T-cell (primary cell): ENCODE measurements at places on chromosomes 2 and 18.

GRCh38 chr2:228949831-228950230 lies 321.3 kb downstream of the PID1 start:
- DNase-seq = no peak

GRCh38 chr2:168526641-168527040 lies 70.6 kb downstream of the CERS6 start:
- DNase-seq = no peak

DNA sequence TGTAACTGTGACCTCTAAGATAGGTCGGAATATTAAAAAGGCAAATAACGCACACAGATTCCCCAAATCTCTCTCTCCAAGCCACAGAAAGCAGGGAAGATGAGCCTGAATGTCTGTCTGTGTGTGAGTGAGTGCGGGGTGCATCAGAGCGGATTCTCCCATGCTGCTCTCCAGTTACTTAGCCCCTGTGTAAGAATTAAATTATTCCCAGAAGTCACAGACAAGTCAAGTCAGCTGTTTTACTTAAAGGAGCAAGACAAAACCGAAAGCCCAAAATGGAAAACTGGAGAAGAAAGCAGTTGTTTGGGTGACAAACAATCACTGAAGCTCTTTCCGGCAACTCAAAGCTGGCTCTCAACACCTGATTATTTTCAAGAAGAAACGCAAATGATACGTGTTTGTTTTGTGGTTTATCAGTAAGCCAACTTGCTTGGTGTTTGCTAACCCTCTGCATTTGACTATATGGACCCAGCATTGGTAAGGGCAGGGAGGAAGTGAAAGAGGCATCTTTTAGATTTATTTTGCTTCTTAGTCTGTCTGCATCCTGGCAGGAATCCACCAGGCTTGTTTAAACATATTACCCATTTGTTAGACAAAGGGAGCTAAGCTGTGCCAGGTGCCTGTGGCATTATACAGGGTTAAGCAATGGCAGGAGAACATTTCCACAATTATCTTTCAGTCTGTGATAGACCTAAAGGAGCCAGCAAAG lies 121.5 kb upstream of the CREB1 start:
- DNase-seq = no peak

GRCh38 chr18:9890196-9890595 lies 4.4 kb downstream of the TXNDC2 start:
- no peak for DNase-seq

DNA sequence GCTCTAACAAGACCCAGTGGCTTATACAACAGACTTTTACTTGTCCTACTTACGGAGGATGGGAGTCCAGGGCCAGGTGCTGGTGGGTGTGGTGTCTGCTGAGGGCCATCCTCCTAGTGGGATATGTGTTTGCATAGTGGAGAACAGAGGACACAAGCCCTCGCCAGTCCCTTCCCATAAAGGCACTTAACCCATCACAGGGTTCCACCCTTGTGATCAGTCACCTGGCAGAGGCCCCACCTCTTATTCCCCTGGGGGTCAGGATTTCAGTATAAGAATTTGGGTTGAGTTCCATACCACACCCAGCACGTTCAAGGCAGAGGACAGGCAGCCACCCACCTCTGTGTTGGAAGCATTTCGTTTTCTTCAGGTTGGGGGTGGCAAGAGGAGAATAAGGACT lies 259.0 kb downstream of the AGAP1 start:
- no peak for DNase-seq

- DNase-seq = no peak
Measured at GRCh38 chr18:23563377-23564043, 22.8 kb downstream of the NPC1 start.

GRCh38 chr2:26574066-26574899 lies 66.9 kb downstream of the CIB4 start:
- DNase-seq = no peak

- no peak for DNase-seq
Measured at GRCh38 chr2:162492225-162492624, 148.3 kb downstream of the GCA start.

DNA sequence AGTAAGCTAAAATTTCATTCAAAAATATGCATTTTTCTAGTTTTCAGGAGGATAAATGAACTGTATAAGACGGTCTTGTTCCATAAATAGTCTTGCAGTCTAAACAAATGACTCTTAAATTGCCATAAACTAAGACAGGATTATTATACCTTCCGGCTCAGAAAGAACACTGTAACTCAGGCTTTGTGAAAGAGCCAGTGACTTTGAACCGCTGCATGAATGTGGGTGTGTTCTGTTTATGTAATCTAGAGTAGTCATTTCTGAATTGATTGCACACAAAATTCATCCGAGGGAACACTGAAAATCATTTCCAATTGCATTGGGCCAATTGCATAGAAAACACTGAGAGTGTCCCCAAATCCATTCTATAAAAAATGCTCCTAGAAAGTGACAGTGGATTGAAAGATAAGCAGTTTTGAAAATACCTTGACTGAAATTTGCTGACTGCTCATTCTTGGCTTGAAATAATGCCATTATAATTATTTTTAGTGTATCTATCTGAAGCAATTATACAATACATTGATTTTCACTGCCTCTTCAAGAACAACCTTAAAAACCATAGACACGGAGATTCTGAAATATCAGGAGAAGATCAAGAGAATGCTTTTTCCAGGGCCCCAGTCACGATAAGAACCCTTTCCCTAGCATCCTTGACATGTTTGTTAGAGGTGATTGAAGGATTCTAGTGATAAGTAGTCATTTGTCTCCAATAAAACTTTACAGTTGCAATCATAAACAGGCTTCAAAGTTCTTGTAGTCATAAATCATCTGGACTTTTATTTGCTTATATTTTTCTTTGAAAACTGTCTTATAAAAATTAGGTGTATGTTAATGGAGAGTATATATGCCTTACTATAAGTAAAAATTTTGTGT lies 55.4 kb downstream of the CNTNAP5 start:
- DNase-seq = no peak

DNA sequence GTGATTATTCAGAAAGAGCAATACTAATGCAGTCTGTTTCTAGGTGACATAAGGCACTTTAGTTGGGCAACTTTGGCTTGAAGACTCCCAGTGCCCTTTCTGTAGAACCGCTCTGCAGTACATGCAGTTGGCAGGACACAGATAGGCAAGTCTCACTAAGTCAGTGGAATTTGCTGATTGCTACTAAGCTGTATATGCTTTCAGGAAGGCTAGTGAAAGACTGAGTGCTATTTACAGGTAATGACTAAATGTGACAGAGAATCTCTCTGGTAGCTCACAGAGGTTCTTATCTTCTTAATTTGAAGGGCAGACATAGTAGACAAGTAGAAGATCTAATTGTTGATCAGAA lies 243.0 kb downstream of the WDPCP start:
- no peak for DNase-seq

DNA sequence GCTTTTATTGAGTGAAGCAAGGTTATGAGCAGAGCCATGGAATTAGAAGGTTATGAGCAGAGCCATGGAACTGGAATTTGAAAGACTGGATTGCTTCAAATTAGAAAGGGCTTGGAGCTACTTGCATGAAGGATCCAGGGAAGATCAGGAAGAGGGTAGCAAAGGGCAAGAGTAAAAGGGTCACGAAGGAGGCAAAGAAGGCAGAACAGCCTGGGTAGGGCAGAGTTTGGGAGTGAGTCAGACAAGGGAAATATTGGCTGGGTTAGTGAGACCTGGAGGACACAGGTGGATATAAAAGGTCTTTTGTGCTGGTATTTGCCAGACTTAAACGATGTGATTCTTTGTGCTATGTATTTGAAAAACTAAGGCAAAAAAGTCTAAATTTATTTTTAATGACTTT lies 65.0 kb downstream of the SEMA4F start:
- DNase-seq = no peak

GRCh38 chr2:43887176-43887575 lies 48.4 kb downstream of the ABCG8 start:
- no peak for DNase-seq

GRCh38 chr2:218317835-218318234 lies 25.5 kb upstream of the TMBIM1 start:
- no peak for DNase-seq

DNA sequence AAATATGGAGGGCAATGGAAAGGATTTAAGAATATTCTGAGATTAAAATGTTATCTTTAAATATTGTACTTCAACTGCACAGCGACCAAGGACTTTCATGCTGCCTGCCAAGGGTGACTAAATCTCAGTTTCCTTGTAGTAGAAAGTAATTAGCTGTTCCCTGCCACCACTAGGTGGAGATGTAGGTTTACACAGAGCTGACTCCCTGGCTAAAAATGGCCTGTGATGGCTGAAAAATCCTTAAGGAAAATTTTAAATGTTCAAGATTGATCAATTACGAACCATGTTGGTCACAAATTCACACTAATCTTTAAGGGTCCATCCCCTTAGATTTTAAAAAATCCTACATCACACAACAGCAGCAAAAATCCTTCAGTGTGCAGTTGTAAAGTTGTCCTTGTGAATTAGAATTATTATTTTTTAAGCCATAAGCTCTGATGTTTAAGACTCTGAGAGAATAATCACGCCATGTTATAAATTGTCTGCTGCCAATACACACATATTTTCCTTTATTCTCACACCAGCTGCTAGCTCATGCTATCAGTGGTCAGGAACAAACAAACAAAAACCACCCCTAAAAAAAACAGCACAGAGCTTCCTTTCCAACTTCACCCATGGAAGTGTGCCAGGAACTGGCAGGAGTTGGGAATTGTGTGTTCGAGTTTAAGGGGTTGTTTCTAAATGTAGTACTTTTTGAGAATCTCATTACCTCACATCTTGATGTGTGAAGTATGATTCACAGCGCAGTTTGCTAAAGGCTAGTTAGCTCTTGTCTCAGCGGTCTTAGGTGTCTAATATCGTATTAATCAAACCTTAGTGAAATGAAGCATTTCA lies 399.8 kb downstream of the TMEM182 start:
- DNase-seq = no peak

DNA sequence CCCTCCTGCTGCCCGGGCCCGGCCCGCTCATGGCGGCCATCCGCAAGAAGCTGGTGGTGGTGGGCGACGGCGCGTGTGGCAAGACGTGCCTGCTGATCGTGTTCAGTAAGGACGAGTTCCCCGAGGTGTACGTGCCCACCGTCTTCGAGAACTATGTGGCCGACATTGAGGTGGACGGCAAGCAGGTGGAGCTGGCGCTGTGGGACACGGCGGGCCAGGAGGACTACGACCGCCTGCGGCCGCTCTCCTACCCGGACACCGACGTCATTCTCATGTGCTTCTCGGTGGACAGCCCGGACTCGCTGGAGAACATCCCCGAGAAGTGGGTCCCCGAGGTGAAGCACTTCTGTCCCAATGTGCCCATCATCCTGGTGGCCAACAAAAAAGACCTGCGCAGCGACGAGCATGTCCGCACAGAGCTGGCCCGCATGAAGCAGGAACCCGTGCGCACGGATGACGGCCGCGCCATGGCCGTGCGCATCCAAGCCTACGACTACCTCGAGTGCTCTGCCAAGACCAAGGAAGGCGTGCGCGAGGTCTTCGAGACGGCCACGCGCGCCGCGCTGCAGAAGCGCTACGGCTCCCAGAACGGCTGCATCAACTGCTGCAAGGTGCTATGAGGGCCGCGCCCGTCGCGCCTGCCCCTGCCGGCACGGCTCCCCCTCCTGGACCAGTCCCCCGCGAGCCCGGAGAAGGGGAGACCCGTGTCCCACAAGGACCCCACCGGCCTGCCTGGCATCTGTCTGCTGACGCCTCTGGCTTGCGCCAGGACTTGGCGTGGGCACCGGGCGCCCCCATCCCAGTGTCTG lies 767 bp downstream of the RHOB start:
- DNase-seq = no peak

- DNase-seq = no peak
Measured at GRCh38 chr18:48542513-48543181, 3.8 kb downstream of the CTIF start.

DNA sequence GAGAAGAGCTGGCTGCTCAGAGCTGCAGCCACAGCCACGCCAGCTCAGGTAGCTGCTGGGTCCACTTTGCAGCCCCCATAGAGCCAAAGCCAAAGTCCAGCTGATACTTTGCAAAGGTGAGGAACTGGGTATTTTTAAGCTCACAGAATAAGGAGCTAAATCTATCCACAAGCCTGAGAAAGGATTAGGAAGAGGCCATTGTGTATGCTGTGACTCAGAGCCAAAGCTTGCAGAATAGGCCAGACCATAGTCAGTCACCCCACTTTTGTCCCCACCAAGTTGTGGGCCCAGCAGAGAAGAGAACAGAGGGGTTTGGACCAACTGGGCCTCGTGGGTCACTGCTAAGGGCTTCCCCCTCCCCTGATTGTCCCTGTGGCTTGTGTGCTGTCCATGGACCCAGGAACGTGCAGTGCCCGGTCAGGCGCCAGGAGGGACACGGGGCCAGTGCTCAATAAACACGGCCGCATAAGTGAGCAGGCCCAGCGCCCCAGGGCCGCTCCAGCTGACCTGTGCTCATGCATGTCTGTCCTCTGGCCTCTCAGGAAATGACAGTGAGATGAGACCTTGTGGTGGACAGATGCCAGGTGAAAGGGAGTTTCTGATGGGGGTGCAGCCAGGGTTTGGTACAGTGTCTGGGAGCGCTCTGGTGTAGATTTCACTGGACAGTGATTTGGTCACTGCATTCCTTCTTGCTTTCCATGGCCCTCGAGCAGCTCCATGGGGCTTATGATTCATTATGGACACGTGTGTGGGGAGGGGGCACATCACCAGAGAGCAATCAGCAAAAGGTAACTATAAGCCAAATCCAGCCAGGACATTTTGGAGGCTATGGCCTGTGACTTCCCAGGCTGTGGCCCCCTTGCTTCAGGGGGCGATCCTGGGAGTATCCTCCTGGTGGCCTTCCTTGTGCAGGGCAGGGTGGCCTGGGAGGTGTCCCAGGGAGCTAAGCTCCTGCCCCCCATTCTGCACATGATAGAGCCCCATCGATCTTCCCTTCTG lies 31.3 kb downstream of the MAL start:
- DNase-seq = no peak

DNA sequence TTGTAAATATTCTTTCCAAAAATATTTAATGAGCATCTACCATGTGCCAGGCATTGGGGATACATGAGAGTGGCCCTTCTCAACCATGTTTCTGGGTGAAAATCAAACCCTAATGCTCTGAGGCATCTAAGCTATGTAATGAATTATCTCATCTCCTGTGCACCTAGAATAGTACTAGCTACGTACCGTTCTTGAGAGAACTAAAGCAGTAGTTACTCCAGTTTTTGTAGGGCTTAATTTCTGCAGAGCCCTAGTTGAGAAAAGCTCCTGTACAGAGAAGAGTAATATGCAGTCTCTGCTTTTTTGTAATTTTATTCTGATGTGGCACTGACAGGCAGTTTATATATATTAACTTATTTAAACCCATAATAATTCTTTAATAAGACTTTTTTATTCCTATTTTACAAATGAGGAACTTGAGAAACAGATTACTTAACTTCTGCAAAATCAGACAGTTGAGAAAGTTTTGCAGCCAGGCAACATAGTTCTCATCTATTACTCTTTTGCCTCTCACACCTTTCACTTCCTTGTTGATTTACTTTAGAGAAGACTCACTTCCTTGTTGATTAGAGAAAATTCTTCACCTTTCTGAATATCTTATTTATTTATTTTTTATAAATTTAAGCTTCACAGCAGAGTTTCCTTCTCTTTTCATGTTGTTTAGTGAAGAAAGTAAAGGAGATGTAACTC lies 3.1 kb downstream of the SPOPL start:
- DNase-seq = no peak

- DNase-seq = no peak
Measured at GRCh38 chr18:10240973-10241372, 213.5 kb upstream of the APCDD1 start.
